Fibroblast of upper back skin (primary cell): ENCODE measurements at places on chromosomes 7 and 10.

GRCh38 chr7:1531979-1532455 is 1.5 kb downstream of the MAFK start:
- no peak for DNase-seq

- DNase-seq: no peak
These were observed 8.5 kb upstream of the CAV1 start for GRCh38 chr7:116516324-116516723.

GRCh38 chr7:144786522-144786921 is 49.3 kb downstream of the TPK1 start:
- no peak for DNase-seq

DNA sequence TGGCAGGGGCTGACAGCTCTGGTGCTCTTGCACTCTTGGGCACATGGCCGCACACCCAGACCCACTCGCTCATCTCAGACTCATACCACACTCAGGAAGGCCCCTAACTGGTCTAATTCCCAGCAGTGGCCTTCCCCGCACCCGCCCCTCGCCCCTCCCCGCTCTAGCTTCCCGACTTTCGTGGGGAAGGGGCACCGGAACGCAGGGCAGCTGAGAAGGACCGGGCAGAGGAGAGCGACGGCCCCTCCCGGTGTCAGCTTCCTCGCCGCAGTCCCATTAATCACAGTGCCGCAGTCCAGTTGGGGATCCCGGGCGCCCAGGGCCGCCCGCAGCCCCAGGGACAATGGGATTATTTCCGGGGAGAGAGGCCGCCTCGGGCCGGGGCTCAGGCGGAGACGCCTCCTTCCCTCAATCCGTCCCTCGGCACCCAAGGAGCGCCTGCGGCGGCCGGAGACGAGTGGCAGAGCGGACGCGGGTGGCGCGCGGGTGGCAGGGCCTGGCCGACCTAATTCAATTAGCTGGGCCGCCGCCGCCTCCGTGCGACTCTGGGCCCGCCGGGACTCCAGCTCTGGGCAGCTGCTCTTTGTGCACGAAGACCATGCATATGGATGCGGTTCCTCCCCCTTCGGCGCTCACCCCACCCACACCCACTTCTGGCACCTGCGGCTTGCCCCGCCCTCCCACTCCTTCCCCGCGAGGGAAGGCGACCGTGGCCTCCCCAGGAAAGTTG is 7.8 kb upstream of the TLX1 start:
- no peak for DNase-seq

DNA sequence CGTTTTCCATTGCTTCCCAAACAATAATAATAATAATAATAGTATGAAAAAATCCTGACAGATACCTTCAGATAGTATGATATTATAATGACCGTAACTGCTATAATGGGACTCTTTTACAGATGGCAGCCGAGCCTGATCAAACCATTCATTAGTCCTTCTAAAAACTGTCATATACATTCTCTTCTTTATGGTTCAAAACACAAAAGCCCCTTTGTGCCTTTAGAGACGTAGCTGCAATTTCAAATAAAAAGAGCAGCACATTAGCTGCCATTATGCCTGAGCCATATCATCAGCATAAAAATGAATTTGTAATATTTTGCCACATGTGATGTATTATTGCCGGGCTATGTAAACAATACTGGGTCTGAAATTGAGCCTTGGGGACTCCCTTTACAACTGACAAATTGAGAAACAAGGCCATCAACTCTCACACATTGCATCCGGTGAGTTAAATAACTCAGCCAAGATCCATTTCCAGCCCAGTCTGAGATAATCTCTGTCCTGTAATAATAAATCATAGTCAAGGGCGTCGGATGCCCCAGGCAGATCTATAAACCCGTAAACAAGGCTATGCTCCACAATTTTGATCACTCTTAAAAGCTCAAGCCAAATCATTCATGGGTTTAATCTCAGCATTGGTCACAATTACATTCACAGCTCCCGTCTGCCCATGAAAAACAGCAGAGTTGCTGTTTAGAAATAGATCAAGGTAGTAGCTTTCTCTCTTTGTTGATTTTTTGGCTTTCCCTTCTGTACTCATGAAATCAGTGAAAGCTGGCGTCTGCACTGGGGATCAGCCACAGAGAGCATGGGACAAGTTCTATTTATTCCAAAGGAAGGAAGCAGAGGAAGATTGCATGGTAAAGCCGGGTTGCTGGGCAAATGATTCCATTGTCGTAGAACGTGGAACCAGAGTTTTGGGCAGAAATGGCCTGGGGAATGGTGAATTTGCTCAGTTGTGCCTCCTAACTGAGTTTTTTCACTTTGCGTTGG is 150.1 kb upstream of the BMPER start:
- DNase-seq: no peak

GRCh38 chr7:112855227-112855626 is 65.0 kb upstream of the TMEM168 start:
- DNase-seq: no peak

DNA sequence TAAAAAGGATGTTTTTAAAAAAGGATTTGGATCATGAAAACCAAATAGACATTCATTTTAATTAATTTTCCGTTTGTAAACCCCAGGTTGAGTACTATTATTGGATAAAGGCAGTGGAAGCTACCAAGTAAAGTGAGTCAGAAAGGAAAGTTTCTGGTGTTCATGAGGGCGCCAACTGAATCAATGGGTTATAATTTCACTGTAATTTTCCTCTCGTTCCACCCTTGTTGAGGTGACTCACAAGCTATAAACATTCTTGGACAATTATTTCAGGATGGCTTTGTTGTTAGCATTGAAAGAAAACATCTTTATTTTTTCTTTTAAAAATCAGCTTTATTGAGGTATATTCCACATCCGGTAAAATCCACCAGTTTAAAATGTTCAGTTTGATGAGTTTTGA is 5.1 kb upstream of the FAM133B start:
- DNase-seq: peak; percentile 36
